ENCODE measurements at places on chromosomes 2 and 18.

DNA sequence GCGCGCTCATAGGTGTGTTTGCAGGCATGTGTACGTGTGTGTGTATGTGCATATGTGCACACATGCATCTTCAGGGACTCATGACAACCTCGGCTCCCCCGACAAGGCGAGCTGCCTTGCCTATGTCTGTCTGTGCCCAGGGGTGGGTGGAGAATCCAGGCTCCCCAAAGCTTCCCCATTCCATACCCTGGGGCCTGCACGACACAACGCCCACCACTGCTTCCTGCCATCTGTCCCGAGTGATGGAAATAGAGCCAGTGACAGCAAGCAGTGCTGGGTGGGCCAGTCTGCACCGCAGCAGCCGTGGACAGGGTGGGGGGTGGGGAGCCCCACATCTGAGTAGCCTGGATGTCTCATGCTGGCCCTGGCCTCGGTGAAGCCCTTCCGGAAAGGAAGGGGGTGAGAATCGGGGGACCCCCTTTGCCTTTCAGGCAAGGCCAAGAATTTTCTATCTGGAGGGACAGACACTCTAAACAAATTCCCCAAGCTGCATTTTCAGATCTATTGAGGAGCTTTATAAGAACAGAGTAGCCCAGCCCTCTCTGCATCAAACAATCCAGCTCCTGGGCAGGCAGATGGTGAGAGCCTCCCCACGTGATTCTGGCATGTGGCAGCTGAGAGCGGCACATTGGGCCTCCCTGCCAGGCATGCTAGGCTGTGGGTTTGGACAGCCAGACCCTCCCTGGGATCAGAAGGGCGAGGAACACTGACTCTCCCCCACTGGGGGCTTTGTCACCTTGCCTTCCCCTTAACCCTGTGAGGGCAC is 4.9 kb downstream of the KCNIP3 start:
- H3K4me3 ChIP-seq: no peak overlapping the region
- H3K4me1 ChIP-seq: peaks cover 11% of the 10 kb centered on the region
- no peaks in the 10 kb centered on the region for H3K27me3 ChIP-seq

- no peak for DNase-seq
- H3K4me1 ChIP-seq: no peaks in the 10 kb centered on the region
- H3K27me3 ChIP-seq: no peaks in the 10 kb centered on the region
- H3K36me3 ChIP-seq: no peaks in the 10 kb centered on the region
- H3K27ac ChIP-seq: peak overlapping the region; percentile 40
Observed at GRCh38 chr2:33278245-33278943, 198.1 kb upstream of the RASGRP3 start.

DNA sequence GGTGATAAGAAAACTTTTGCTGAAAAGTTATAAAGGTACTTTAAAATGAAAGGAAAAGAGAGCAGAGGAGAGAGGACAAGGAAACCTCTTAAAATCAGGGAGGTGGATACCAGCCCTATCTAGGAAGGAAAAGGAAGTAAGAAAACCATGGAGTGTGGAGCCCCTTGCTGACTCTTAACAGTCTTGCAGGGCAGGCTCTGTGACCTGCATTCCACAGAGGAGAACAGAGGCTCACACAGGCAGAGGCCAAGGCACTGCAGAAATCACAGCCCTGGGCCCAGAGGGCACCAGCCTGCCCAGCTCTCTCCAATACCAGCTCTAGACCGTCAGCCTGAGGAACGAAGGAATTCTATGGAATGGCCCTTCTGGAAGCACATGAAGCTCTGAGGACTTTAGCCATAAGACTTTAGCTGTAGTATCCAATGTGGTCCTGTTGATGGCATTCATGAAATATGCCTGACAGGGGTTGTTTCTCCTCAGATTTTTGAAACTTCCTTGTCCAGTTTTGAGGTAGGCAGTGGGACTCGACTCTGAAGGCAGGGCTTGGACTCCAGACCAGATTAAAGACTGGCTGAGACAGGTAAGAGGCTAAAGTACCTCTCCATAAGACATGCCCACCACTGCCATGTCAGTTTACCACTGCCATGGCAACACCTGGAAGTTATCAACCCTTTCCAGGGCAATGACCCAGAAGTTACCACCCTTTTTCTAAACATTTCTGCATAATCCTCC is 216.3 kb downstream of the ANAPC1 start:
- H3K27ac ChIP-seq: no peak overlapping the region
- H3K4me1 ChIP-seq: no peaks in the 10 kb centered on the region
- no peak for DNase-seq
- H3K36me3 ChIP-seq: no peaks in the 10 kb centered on the region

DNA sequence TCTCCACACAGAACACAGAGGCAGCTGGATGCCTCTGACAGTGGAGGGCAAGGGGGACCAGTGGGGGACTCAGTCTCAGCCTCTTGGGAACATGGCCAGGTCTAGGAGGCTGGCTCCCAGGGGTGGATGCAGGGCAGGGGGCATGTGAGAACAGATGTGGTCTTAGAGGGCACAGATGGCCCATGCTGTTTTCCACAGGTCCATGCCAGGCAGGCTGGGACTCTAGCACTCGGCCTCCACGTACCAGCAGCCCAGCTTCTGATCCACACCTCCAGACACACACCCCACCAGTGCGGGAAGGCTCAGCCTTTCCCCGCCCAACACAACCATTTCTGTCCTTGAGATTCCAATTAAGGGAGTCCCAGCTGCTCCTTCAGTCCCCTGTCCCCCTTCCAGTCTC is 42.4 kb downstream of the TNS1 start:
- peaks cover 23% of the 10 kb centered on the region for H3K4me1 ChIP-seq
- H3K27me3 ChIP-seq: no peaks in the 10 kb centered on the region
- no peak overlapping the region for H3K4me3 ChIP-seq

GRCh38 chr2:19072161-19072560 is 286.3 kb downstream of the OSR1 start:
- no peak for DNase-seq
- H3K27me3 ChIP-seq: no peaks in the 10 kb centered on the region
- no peak overlapping the region for H3K27ac ChIP-seq
- H3K4me1 ChIP-seq: no peaks in the 10 kb centered on the region
- H3K4me3 ChIP-seq: no peak overlapping the region

DNA sequence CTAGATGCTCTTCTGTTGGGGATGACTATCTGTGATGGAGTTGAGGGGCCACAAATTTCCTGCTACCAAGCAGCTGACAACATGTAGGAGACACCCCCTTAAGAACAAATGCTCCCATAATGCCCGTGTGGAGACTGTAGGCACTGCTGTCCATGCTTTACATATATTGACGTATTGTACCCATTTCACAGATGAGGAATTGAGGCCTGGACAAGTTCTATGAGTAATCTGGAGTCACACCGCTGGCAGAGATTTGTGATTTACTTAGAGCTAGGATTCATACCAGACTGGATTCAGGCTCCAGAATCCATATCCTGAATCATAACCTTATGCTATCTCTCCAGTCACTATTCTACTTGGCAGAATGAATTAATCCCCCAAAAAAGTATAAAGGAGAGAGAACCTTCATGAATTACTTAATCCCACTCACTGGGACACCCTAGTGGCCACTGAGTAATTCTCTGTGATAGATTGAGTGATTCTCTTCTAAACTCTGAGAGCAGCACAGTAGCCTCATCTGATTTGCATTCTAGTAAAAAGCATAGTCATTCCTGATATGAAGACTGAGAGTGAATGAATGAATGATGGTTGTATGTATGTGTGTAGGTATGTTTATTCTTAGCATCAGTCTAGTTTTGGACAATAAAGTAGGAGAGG is 460.7 kb upstream of the MEIS1 start:
- no peaks in the 10 kb centered on the region for H3K4me1 ChIP-seq
- H3K4me3 ChIP-seq: no peak overlapping the region
- DNase-seq: no peak
- no peaks in the 10 kb centered on the region for H3K36me3 ChIP-seq
- no peaks in the 10 kb centered on the region for H3K27me3 ChIP-seq

GRCh38 chr2:18800240-18800971 is 211.0 kb upstream of the NT5C1B start:
- no peaks in the 10 kb centered on the region for H3K36me3 ChIP-seq
- no peak overlapping the region for H3K4me3 ChIP-seq
- no peak for DNase-seq
- H3K27ac ChIP-seq: no peak overlapping the region
- no peaks in the 10 kb centered on the region for H3K4me1 ChIP-seq
- H3K27me3 ChIP-seq: no peaks in the 10 kb centered on the region

DNA sequence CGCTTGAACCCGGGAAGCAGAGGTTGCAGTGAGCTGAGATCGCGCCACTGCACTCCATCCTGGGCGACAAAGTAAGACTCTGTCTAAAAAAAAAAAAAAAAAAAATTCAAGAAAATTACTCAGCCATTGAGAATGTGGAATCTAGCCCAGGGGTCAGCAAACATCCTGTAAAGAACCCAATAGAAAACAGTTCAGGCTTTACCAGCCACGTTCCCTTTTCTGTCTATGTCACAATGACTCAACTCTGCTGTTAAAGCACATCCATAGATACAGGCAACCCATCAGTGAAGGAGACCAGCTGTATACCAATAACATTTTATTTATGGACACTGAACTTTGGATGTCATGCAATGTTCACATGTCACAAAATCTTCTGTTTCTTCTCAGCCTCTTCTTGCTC is 435.6 kb upstream of the GYPC start:
- peak; percentile 68 for DNase-seq
- no peaks in the 10 kb centered on the region for H3K4me1 ChIP-seq
- H3K27ac ChIP-seq: no peak overlapping the region
- no peak overlapping the region for H3K4me3 ChIP-seq

DNA sequence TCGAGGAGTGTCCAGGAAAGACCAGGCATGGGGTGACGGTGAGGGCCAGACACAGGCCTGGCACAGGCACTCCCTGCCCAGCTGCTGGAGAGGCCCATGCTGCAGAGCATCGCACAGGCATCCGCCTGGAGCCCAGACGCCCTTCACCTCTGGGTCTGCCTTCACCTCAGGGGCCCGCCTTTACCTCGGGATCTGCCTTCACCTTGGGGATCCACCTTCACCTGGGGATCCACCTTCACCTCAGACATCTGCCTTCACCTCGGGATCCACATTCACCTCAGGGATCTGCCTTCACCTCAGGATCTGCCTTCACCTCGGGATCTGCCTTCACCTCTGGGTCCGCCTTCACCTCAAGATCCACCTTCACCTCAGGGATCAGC is 7.7 kb downstream of the KIF1A start:
- no peak overlapping the region for H3K27ac ChIP-seq
- no peak overlapping the region for H3K4me3 ChIP-seq
- H3K4me1 ChIP-seq: no peaks in the 10 kb centered on the region

GRCh38 chr2:198913394-198914152 is 544.2 kb downstream of the SATB2 start:
- no peak for DNase-seq
- no peak overlapping the region for H3K4me3 ChIP-seq
- no peaks in the 10 kb centered on the region for H3K36me3 ChIP-seq
- H3K27ac ChIP-seq: no peak overlapping the region
- no peaks in the 10 kb centered on the region for H3K4me1 ChIP-seq
- no peaks in the 10 kb centered on the region for H3K27me3 ChIP-seq

- H3K27ac ChIP-seq: no peak overlapping the region
- H3K36me3 ChIP-seq: no peaks in the 10 kb centered on the region
- no peaks in the 10 kb centered on the region for H3K4me1 ChIP-seq
- DNase-seq: no peak
Observed at GRCh38 chr2:47506436-47506835, 103.5 kb downstream of the MSH2 start.
